Common myeloid progenitor, CD34-positive (primary cell): ENCODE measurements at places on chromosomes 16 and 17.

DNA sequence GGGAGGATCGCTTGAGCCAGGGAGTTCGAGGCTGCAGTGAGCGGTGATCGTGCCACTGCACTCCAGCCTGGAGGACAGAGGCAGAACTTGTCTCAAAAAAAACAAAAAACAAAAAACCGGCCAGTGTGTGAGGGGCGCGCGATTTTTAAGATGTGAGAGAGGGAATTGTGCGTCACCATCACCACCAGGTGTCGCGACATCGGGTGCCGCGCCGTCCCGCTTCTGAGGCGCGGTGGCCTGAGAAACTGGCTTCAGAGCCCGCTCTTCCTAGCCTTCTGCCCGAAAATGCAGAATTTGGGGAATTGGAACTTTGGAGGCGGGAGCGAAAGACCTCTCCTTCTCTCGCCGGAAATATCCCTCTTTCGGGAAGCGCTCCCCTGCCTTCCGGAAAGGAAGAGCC is 524.8 kb downstream of the KCNJ18 start:
- no peak for DNase-seq

DNA sequence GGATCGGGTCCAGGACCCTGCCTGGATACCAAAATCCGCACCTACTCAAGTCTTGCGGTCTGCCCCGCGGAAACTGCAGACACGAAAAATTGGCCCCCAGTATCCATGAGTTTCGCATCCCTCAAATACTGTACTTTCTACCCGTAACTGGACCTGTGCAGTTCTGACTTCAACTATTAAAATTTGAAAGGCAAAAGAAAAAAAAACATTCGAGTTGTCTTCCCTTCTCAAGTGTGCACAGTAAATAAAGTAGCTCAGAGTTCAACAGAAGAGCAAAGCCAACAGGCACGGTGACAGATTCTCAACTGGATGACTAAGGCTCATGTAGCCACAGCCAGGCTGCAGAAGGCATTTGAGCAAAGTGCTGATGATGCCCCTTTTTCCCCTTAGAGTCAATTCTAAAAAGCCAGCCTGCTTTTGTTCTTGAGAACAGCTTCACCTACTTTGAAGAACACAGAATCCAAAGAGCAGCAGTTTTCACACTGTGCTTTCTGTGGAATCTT is 32.5 kb downstream of the MARF1 start:
- DNase-seq, result no peak

GRCh38 chr16:58127033-58127556 is 2.1 kb downstream of the CFAP20 start:
- peak; percentile 94 for DNase-seq

GRCh38 chr17:42538482-42538881 is 2.4 kb downstream of the NAGLU start:
- no peak for DNase-seq

DNA sequence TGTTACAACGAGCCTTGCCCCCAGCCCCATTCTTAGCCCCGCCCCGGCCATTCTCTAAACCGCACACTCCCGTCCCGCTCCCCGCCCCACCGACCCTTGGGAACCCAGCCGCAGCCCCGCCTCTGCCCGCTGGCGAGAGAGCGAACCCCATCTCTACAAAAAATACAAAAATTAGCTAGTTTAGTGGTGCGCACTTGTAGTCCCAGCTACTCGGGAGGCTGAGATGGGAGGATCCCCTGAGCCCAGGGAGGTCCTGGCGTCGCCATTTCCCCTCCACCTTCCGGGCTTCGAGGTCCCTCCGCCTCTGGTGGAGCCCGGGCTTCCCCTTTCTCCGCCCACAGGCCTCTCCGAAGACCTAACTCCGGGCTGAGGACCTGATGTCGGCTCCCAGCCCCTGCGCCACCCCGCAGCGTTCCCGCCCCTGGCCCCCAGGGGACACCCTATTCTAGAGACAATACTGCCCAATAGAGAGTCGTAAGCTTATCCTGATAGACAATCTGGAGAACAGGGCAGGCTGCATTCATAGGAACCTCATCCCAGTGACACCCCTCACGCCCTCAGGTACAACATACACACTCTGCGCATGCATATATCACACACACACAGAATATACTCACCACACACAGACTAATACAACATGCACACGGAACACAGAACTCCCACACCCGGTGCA is 480 bp upstream of the PROCA1 start:
- DNase-seq, result peak; percentile 92

DNA sequence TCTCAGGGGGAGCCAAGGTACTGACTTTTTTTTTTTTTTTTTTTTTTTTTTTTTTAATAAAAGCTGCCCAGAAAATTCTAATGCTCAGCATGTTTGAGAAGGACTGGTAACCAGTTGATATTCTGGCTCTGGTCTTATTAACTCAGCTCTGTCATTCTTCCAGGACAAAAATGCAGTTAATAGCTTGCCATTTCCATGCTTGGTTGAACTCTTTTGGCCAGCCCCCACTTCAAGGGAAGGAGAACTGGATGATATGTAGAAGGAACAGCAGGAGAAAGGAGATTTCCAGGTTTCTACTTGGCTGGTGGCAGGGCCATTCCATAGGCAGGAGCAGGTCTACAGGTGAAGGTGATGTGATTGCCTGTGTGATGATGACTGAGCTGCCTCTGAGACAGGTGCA is 59.2 kb upstream of the TANC2 start:
- no peak for DNase-seq

DNA sequence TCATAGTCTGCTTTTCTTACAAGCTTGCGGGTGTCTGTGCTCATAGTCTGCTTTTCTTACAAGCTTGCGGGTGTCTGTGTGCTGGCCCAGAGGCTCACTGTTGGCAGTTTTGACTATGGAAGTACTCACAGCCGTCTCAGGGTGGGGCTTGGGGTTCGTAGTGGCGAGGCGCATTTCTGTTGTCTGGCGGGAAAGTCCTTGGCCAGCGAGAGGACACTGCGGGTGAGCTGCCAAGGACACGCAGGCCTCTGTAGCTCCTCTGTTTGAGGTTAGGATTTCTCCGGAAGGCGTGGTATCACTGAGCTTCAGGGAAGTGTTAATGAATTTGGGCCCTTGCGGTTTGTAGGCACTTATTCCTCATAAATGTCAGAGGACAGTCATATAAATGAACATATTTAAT is 13.5 kb downstream of the TBCD start:
- DNase-seq, result no peak

DNA sequence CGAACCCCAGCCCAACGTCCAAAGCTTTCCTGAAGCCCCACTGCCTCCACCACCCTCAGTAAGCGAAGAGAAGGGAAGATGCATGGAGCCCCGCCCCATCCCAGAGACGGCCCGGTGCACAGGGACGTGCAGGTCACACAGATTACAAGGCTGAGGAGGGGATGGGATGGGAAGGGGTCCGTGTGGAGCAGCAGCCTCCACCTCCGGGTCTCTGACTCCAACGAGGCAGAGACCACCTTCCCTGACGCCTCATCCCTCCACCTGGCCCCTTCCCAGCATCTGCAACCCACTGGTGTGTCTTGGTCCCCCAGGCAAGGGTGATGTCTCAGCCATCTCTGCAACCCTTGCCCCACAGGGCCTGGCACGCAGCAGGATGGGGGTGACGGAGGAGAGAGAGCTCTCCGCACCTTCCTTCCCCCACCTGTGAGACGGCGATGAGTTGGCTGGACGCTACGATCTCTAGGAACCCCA is 58.5 kb downstream of the TBC1D16 start:
- no peak for DNase-seq

GRCh38 chr17:20300436-20300934 is 166.9 kb downstream of the LGALS9B start:
- DNase-seq, result no peak

GRCh38 chr17:33125552-33125950 is 133.9 kb downstream of the SPACA3 start:
- DNase-seq, result no peak

- no peak for DNase-seq
These were observed 13.9 kb downstream of the CMC2 start for GRCh38 chr16:80992676-80993293.

DNA sequence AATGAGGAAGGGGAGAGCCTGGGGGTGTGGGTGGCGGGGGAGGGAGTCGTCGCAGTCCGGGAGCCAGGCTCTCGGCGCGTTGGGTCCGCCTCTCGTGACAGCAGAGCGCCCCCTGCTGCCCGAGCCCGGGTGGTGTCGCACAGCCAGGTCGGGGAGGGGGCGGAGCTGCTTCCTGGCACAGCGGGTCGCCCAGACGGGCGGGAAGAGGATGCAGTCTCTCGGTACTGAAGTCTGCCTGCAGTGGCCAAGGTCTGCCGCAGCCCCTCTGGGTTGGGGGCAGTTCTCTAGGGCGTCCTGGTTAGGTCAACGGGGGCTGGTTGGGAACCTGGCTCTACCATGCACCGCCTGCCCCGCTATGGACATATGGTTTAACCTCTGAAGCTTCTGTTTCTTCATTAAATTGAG is 38.2 kb upstream of the CCDC182 start:
- DNase-seq, result peak; percentile 90

DNA sequence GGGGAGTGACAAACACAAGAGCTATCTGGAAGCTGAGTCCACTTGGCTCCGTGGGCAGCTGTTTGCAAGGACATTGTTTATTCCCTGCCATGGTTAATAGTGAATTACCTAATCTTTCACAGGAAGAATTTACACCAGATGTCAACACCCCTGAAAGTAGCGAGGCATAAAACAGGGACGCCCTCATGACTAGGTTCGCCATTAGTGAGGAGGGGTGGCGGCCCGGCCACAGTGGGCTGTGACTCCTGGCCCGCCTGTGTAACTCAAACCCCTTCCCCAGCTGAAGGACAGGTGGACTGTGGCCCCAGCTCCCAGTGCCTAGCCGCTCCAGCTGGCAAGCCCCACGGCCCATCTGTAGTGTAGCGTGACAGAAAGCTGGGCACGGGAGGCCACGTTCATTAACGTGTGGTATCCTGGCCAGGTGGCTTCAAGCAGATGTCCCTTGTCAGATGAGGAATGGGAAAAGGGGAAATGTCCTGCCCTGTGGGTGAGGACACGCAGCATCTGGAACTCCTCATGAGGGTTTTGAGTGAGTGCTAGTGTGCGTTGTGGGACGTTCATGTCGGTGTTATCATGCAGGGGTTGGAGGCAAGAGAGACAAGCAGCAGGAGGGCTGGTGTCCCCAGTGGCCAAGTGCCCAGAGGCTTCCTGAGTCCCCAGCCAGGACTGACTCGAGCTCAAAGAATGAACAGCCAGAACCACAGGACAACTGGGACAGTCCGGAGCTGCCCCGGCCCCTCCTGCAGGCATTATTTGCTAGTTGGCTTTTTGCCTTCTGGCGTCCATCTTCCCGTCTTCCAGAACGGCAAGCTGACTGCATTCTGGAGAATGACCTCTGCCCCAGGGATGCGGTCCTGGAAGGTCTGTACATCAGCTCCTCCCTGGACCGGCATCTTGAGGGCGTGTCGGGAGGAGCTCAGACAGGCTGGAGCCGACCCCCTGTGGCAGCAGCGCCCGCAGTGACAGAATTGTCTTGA is 19.2 kb downstream of the KDM8 start:
- DNase-seq, result no peak

- DNase-seq, result no peak
These were observed 66.5 kb upstream of the TBX2 start for GRCh38 chr17:61333136-61333535.

- DNase-seq, result no peak
These were observed 664.5 kb upstream of the SALL1 start for GRCh38 chr16:51815523-51815922.

- DNase-seq, result no peak
These were observed 245.7 kb upstream of the CIBAR2 start for GRCh38 chr16:85357924-85358505.

DNA sequence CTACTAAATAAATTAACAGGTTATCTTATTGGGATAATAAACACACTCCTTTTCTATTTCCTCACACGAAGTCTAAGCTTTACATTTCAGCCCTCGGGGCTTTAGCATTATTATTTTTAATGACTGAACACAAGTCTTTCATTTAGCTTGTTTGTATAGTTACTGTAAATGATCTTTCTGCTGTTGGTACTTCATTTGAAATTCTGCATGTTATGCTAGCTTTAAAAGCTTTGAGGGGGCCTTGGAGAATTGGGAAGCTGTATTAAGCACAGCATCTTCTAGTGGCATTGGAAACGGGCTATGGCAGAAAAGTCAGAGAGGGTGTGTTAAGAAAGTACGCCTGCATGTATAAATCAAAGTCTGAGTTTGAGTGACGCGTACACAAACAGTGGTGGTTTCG is 243.7 kb downstream of the FTO start:
- DNase-seq, result no peak

DNA sequence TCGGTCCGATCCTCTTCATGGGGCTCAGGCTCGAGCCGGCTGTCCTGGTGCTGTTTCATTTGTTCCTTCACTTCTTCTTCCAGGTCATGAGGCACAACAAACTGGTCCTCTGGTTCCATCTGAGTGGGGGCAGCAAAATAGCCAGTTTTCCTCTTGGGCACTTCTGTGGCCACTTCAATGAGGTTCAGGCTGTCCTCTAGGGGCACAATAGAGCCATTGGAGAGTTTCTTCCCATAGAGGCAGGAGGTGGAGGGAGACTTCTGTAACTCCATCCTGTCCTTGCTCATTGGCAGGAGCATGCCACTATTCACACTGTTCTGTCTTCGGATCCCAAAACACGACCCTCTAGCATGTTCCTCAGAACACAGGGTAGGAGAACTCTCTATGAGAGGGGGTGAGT is 22.9 kb downstream of the MARVELD3 start:
- DNase-seq, result no peak

DNA sequence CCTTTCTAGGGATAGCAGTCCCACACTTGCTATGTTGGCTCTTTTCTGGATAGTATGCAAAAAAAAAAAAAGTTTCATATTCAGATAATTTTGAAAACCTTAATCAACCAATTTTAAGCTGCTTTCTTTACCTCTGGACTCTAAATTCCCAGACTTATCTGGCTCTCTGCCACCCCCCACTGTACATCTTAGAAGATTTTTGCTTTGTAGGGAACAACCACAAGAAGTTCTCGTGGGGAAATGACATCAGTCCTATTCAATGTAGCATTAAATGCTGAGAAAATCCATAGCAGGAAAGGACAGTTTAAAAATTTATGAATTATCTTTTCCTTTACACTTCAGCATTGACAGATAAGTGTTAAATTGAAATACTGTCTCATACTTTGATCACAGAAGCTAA is 562.7 kb upstream of the HSBP1 start:
- DNase-seq, result no peak

GRCh38 chr16:50989047-50989446 is 162.0 kb downstream of the SALL1 start:
- no peak for DNase-seq

GRCh38 chr16:17606460-17606859 is 135.7 kb upstream of the XYLT1 start:
- DNase-seq, result no peak

- no peak for DNase-seq
These were observed 168.5 kb downstream of the XYLT1 start for GRCh38 chr16:17302214-17302613.
